ENCODE measurements at places on chromosomes 7 and 10. TPM values are rescaled to one million over a fixed set of nuclear protein-coding genes. Genes with fewer than 3 reads are reported as not detected.
A peak's percentile ranks its signal among the peaks of the same experiment; 100 is the strongest.

GRCh38 chr10:59622320-59623132, 87.1 kb downstream of the SLC16A9 start:
- no peaks in the 10 kb centered on the region for H3K4me1 ChIP-seq
- no peak overlapping the region for H3K27ac ChIP-seq
- peak; percentile 78 for DNase-seq
- H3K36me3 ChIP-seq: no peaks in the 10 kb centered on the region

Gene ACSM6
- total RNA-seq: not detected

Gene ADRA2A
- 0.13 TPM for total RNA-seq

- DNase-seq: no peak
- no peaks in the 10 kb centered on the region for H3K36me3 ChIP-seq
- H3K27me3 ChIP-seq: no peaks in the 10 kb centered on the region
- no peak overlapping the region for H3K27ac ChIP-seq
- H3K4me1 ChIP-seq: no peaks in the 10 kb centered on the region
- no peak overlapping the region for H3K4me3 ChIP-seq
Measured at GRCh38 chr7:82897500-82897899, 265.2 kb downstream of the PCLO start.

Gene NPFFR1
- 0.02 TPM for total RNA-seq

GRCh38 chr7:101116898-101117297, 10.0 kb upstream of the SERPINE1 start:
- no peak overlapping the region for H3K4me3 ChIP-seq
- H3K36me3 ChIP-seq: no peaks in the 10 kb centered on the region
- DNase-seq: no peak
- no peak overlapping the region for H3K27ac ChIP-seq
- no peaks in the 10 kb centered on the region for H3K27me3 ChIP-seq
- H3K4me1 ChIP-seq: no peaks in the 10 kb centered on the region

DNA sequence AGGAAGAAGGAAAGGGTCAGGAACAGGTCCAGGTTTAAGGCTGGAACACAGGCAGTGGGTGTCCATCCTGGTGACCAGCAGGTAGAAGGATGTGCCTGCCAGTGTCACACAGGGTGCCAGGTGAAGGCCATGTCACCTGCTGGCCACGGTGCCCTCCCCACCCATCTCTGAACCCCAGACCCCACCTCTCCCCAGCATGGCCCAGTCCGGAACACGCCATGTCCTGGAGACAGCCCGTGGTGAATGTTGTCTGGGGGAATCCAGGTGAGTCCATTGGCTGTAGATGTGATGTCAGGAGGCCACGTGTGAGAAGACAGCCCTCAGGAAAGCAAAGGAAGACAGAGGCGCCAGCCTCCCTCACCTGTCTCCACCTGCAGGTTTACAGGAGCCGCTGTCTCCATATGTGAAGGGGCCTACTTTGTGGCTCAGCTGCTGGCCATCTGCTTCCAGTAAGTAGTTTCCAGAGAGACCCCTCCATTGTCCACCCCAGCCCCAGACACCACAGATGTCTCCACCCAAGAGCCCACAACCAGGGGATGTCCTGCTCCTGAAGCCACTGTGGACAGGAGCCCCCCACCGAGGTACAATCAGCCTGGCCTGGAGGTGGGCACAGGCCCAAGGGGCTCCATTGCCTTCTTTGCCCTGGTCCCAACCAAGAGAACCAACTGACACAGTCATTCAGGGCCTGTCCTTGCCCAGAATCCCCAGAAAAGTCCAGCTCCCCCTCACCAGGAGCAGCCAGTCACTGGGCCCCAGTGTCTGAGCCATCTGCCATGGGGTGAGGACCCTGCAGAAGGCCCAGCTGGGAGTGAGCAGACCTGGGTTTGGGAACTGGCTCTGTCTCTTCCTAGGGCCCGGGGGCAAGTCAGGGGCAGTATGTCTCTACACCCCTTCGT, 20.7 kb downstream of the TMEM72 start:
- H3K36me3 ChIP-seq: no peaks in the 10 kb centered on the region
- H3K4me3 ChIP-seq: no peak overlapping the region
- no peaks in the 10 kb centered on the region for H3K4me1 ChIP-seq
- DNase-seq: no peak
- H3K27me3 ChIP-seq: peaks cover 4% of the 10 kb centered on the region

- DNase-seq: no peak
- H3K4me3 ChIP-seq: no peak overlapping the region
- no peaks in the 10 kb centered on the region for H3K27me3 ChIP-seq
- H3K27ac ChIP-seq: no peak overlapping the region
- no peaks in the 10 kb centered on the region for H3K4me1 ChIP-seq
Measured at GRCh38 chr10:89887830-89888229, 186.4 kb downstream of the KIF20B start.
